Stimulated activated CD8-positive, alpha-beta memory T cell treated with anti-CD3 and anti-CD28 coated beads, Interleukin-2, amount 100 ng/mL, for 1 hour (primary cell): ENCODE measurements at places on chromosomes 3 and 15.

GRCh38 chr3:54773271-54773670, 154.6 kb downstream of the LRTM1 start:
- no peak for DNase-seq

- DNase-seq = no peak
Observed at GRCh38 chr3:81451611-81452010, 309.8 kb downstream of the GBE1 start.

- no peak for DNase-seq
Observed at GRCh38 chr15:33104212-33104611, 90.3 kb downstream of the FMN1 start.

GRCh38 chr3:72223116-72223515, 438.2 kb upstream of the PROK2 start:
- DNase-seq = no peak
